ENCODE measurements at places on chromosomes 3 and 15. TPM values are rescaled to one million over a fixed set of nuclear protein-coding genes. Genes with fewer than 3 reads are reported as not detected.

GRCh38 chr3:61903074-61903473 is 341.7 kb downstream of the PTPRG start:
- no peaks in the 10 kb centered on the region for H3K4me1 ChIP-seq
- H3K36me3 ChIP-seq, result no peaks in the 10 kb centered on the region
- no peak overlapping the region for H3K27ac ChIP-seq
- H3K4me3 ChIP-seq, result no peak overlapping the region
- no peak for DNase-seq

- H3K4me1 ChIP-seq, result peaks cover 22% of the 10 kb centered on the region
- peaks cover 36% of the 10 kb centered on the region for H3K36me3 ChIP-seq
- H3K27me3 ChIP-seq, result no peaks in the 10 kb centered on the region
- H3K4me3 ChIP-seq, result no peak overlapping the region
- DNase-seq, result no peak
Measured at GRCh38 chr3:170274641-170275040, 52.4 kb downstream of the PRKCI start.

DNA sequence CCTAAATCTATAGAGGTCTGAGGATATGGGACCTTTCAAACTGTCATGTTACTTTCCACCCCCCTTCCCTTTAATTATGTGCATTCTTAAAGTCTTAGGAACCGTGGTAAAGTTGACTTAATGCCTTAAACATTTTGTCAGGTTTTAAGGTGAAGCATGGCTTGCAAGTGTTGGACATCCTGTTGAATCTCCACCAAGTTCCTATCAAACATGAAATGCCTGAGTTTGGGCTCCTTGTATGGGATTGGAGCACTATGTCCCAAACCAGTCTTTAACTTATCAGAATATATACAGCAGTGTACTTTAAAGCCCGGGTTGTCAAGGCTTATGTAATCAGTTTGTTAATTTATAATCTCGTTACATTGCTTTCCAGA is 1.1 kb downstream of the SNRK start:
- no peaks in the 10 kb centered on the region for H3K27me3 ChIP-seq
- H3K4me3 ChIP-seq, result peak overlapping the region; percentile 92
- peaks cover 21% of the 10 kb centered on the region for H3K36me3 ChIP-seq
- peaks cover 40% of the 10 kb centered on the region for H3K4me1 ChIP-seq
- no peak for DNase-seq

DNA sequence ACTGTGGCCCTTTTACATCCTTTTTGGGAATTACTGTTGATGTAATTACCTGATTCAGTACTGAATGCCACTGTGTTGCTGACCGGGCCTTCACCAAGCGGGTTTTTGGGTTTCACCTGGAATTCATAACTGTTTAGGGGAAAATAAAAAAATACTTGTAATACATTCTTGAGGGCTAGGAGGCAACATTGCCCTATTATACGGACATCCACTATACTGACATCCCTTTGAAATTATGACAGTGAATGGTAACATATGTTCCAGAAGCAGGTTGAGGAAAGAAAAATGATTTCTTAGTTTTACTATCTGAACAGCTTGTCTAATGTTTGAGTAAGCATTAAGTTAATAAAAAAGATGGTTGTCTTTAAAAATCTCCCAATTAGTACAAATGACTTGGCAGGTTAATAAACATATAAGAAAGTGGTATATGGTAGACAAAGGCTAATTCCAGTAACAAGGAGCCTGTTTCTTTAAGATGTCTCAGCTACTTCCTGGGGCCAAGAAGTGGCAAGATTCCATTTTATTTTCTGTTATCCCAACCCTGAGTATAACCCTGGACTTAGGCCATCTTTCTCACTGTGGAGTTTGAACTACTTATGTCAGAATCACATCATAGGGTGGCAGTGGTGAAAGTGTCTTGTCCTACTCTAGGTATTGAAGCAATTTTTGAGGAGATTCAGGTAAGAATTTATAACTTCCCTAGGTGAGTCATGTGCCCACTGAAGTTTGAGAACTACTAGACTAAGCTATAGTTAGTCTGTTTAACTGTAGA is 45.5 kb downstream of the TFG start:
- H3K36me3 ChIP-seq, result peaks cover 30% of the 10 kb centered on the region
- H3K4me3 ChIP-seq, result no peak overlapping the region
- H3K4me1 ChIP-seq, result no peaks in the 10 kb centered on the region
- H3K27ac ChIP-seq, result no peak overlapping the region
- no peaks in the 10 kb centered on the region for H3K27me3 ChIP-seq

- no peak for DNase-seq
- H3K4me1 ChIP-seq, result peaks cover 10% of the 10 kb centered on the region
- H3K4me3 ChIP-seq, result no peak overlapping the region
Measured at GRCh38 chr15:57376696-57377477, 582 bp downstream of the CGNL1 start.

GRCh38 chr15:51982013-51982769 is 10.6 kb upstream of the LEO1 start:
- H3K4me1 ChIP-seq, result peaks cover 14% of the 10 kb centered on the region
- no peaks in the 10 kb centered on the region for H3K36me3 ChIP-seq
- H3K4me3 ChIP-seq, result peak overlapping the region; percentile 70
- H3K27ac ChIP-seq, result peak overlapping the region; percentile 86
- H3K27me3 ChIP-seq, result no peaks in the 10 kb centered on the region
- DNase-seq, result peak; percentile 76

GRCh38 chr3:119481079-119481478 is 12.3 kb downstream of the POGLUT1 start:
- peaks cover 21% of the 10 kb centered on the region for H3K36me3 ChIP-seq
- DNase-seq, result no peak
- H3K4me3 ChIP-seq, result no peak overlapping the region

DNA sequence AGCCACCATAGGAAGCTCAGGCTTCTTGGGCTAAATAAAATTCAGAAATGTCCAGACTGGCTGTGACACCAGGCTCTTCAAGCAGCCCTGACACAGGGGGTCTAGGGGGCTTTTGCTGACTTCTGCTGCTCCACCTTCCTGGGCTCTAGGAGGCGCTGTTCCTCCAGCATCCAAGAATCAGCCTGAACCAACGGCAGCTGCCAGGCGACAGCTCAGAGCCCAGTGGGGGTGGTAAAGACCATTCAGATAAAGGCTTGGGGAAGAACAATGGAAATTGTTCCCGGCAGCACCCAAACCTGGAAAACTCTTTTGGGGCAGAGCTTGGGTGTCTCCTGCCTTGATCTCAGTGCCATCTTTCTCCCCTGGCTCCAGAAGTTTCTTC is 21.6 kb upstream of the PSTPIP1 start:
- DNase-seq, result peak; percentile 86
- H3K36me3 ChIP-seq, result no peaks in the 10 kb centered on the region
- no peaks in the 10 kb centered on the region for H3K27me3 ChIP-seq
- peaks cover 24% of the 10 kb centered on the region for H3K4me1 ChIP-seq

DNA sequence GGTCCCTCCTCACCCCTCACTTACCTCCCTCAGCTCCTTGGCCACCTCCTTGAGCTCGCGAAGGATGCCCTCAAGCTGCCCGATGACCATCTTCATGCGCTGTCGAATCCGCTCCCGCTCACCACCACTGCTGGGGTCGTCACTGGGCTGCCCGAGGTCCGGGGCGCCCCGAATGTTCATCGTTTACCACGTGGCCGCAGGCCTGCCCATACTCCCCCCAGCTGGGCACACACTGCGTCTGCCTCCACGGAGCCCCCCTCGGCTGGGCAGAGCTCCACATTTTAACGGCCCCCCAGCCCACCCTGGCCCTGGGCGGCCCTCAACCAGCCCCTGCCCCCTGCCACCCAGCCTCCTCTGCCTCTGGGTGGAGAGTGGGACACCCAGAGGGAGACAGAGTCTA is 2.2 kb downstream of the INSYN1 start:
- H3K27me3 ChIP-seq, result peaks cover 43% of the 10 kb centered on the region
- no peak overlapping the region for H3K27ac ChIP-seq
- no peak for DNase-seq
- no peaks in the 10 kb centered on the region for H3K36me3 ChIP-seq
- H3K4me3 ChIP-seq, result no peak overlapping the region
- H3K4me1 ChIP-seq, result no peaks in the 10 kb centered on the region

USP3 gene
- 58.6 TPM for total RNA-seq

SI gene
- total RNA-seq, result not detected

SLC2A2 gene
- total RNA-seq, result not detected

PRSS50 gene
- total RNA-seq, result not detected

SPG11 gene
- total RNA-seq, result 71.5 TPM
